Effector memory CD8-positive, alpha-beta T cell (primary cell): ENCODE measurements at places on chromosomes 7 and 10.

- H3K27me3 ChIP-seq = peaks cover 57% of the 10 kb centered on the region
- no peaks in the 10 kb centered on the region for H3K36me3 ChIP-seq
- no peak overlapping the region for H3K27ac ChIP-seq
- no peak overlapping the region for H3K4me3 ChIP-seq
- DNase-seq = no peak
These were observed 42.2 kb upstream of the OPALIN start for GRCh38 chr10:96401036-96401435.

GRCh38 chr10:69498711-69499471 is 47.6 kb downstream of the TSPAN15 start:
- H3K4me1 ChIP-seq = no peaks in the 10 kb centered on the region
- H3K36me3 ChIP-seq = peaks cover 3% of the 10 kb centered on the region
- H3K4me3 ChIP-seq = no peak overlapping the region
- DNase-seq = no peak
- peaks cover 7% of the 10 kb centered on the region for H3K27me3 ChIP-seq

DNA sequence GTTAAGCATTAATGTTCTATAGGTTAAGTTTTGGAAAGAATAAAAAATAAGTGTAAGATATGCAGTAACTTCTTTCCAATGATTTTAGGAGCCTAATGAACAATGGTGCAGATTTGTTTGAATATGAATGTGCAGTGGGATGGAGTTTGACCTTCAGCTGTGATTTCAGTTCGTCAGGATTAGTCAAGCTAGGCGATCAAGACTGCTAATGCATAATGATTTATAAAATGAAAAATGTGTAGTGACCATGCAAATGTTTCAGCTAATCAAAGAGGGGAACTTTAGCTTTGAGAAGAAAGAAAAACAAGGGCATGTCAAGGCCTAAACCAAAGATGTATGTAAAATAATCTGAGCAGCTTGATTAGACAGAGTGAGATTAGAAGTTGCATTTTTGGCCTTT is 208.5 kb downstream of the FOXP2 start:
- H3K27me3 ChIP-seq = no peaks in the 10 kb centered on the region
- no peaks in the 10 kb centered on the region for H3K36me3 ChIP-seq
- no peak overlapping the region for H3K4me3 ChIP-seq
- no peaks in the 10 kb centered on the region for H3K4me1 ChIP-seq

DNA sequence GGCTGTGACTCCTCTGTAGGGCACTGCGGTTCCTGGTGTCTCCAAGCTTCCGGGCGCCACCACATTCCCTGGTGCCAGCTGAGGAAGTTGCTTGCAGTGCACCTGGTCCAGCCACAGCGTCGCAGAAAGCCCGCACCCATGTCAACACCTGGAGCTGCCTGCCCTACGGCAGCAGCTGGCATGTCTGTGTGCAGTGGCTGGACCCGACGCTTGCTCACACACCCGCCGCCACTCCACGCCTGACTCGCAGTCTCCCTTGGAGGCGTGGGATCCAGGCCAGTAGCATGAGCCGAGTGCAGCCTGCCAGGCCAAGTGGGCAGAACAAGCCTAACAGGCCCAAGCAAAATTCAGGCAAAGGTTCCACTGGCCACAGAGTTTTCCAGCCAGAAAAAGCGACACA is 118.1 kb upstream of the PHF14 start:
- no peak overlapping the region for H3K27ac ChIP-seq
- peaks cover 7% of the 10 kb centered on the region for H3K27me3 ChIP-seq
- DNase-seq = no peak
- no peak overlapping the region for H3K4me3 ChIP-seq
- no peaks in the 10 kb centered on the region for H3K36me3 ChIP-seq

GRCh38 chr7:92042056-92042737 is 92.1 kb downstream of the CYP51A1 start:
- H3K27ac ChIP-seq = no peak overlapping the region
- peaks cover 77% of the 10 kb centered on the region for H3K36me3 ChIP-seq
- H3K27me3 ChIP-seq = no peaks in the 10 kb centered on the region
- DNase-seq = no peak
- H3K4me3 ChIP-seq = no peak overlapping the region

- no peaks in the 10 kb centered on the region for H3K27me3 ChIP-seq
- no peak for DNase-seq
- no peak overlapping the region for H3K27ac ChIP-seq
These were observed 70.1 kb downstream of the HACD1 start for GRCh38 chr10:17547060-17547459.

DNA sequence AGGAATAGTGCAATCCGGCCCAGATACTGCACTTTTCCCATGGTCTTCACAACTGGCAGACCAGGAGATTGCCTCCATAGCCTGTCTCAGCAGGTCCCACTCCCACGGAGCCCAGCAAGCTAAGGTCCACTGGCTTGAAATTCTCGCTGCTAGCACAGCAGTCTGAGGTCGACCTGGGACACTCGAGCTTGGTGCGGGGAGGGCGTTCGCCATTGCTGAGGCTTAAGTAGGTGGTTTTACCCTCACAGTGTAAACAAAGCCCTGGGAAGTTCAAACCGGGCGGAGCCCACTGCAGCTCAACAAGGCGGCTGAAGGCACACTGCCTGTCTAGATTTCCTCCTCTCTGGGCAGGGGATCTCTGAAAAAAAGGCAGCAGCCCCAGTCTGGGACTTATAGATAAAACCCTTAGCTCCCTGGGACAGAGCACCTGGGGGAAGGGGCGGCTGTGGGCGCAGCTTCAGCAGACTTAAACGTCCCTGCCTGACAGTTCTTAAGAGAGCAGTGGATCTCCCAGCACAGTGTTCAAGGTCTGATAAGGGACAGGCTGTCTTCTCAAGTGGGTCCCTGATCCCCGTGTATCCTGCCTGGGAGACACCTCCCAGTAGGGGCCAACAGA is 293.5 kb upstream of the GALNT17 start:
- H3K27me3 ChIP-seq = peaks cover 22% of the 10 kb centered on the region
- H3K4me1 ChIP-seq = no peaks in the 10 kb centered on the region
- H3K4me3 ChIP-seq = no peak overlapping the region
- H3K36me3 ChIP-seq = no peaks in the 10 kb centered on the region
- no peak overlapping the region for H3K27ac ChIP-seq

GRCh38 chr7:1362301-1362700 is 97.0 kb downstream of the MICALL2 start:
- peaks cover 3% of the 10 kb centered on the region for H3K36me3 ChIP-seq
- H3K27ac ChIP-seq = no peak overlapping the region
- no peak overlapping the region for H3K4me3 ChIP-seq
- DNase-seq = no peak
- peaks cover 10% of the 10 kb centered on the region for H3K27me3 ChIP-seq
- H3K4me1 ChIP-seq = peaks cover 2% of the 10 kb centered on the region

- DNase-seq = no peak
- H3K36me3 ChIP-seq = no peaks in the 10 kb centered on the region
- H3K4me3 ChIP-seq = no peak overlapping the region
- H3K27ac ChIP-seq = no peak overlapping the region
- H3K27me3 ChIP-seq = peaks cover 8% of the 10 kb centered on the region
- H3K4me1 ChIP-seq = no peaks in the 10 kb centered on the region
These were observed 8.0 kb downstream of the TNS3 start for GRCh38 chr7:47573758-47574481.

DNA sequence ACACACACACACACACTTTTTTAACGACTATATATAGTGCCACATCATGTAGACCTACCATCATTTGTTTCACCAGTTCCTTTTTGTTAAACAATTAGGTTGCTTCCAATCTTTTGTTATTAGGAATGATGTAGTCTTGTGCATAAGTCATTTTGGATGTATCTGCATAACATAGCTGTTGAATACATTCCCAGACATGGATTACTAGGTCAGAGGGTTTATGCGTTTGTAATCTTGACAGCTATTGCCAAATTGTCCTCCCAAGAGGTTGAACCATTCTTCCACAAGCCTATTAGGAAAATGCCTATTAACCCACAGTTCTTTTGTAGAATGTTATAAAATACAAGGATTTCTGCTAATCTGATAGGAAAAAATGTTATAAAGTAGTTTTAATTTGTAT is 87.3 kb downstream of the PALS2 start:
- no peak overlapping the region for H3K4me3 ChIP-seq
- H3K27me3 ChIP-seq = no peaks in the 10 kb centered on the region
- no peaks in the 10 kb centered on the region for H3K4me1 ChIP-seq
- DNase-seq = no peak
- H3K27ac ChIP-seq = no peak overlapping the region

- peaks cover 72% of the 10 kb centered on the region for H3K27me3 ChIP-seq
- no peaks in the 10 kb centered on the region for H3K36me3 ChIP-seq
- H3K4me3 ChIP-seq = no peak overlapping the region
- H3K27ac ChIP-seq = no peak overlapping the region
- DNase-seq = no peak
These were observed 31.6 kb downstream of the SH3PXD2A start for GRCh38 chr10:103823706-103824272.

DNA sequence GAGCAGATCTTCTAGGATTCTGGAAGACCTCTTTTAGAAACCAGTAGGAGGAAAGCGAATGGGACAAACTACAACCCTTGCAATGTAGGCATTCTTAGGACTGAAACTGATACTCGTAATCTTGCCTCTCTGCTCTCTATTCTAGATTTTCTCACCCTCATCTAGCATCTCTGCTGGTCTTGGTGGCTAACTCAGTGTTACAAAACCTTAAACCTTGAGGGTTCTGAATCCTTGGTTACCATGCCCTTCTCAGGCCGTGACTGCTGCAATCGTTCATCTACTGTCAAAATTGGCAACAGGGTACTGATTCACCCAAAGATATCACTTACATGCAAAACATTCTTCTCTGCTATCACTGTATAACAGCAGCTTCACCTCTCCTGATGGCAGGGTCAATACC is 55.2 kb downstream of the SAMD9 start:
- no peaks in the 10 kb centered on the region for H3K27me3 ChIP-seq
- no peak overlapping the region for H3K27ac ChIP-seq
- H3K4me1 ChIP-seq = no peaks in the 10 kb centered on the region
